AML-193 (cell line): ENCODE measurements at places on chromosomes 6 and 20.

GRCh38 chr20:1508574-1508973 lies 17.4 kb upstream of the SIRPB2 start:
- DNase-seq: no peak

DNA sequence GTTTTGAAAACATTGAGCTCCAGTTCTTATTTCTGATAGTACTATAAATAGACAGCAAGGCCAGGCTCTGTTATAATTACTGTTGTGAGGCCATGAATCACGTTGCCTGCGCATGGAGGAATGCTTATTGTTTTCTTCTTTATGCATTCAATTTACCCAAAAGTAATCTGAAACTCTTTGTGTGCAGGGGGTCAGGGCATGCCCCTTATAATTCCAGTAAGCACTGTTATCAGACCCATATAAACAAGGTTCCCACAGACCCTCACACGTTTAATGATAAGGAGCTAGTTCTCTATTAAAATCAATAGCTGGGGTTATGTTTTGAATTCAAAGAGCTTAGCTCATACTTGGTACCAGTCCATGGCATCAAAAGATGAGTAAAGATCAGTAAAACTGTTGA lies 174.8 kb upstream of the ARG1 start:
- DNase-seq: no peak

GRCh38 chr20:38804221-38804620 lies 1.3 kb upstream of the PPP1R16B start:
- DNase-seq: no peak

- DNase-seq: no peak
These were observed at the start of gene HDGFL1 for GRCh38 chr6:22569281-22570184. Gene HDGFL1 (plus strand): TSS chr6:22569566. CDS start chr6:22569576, 10 bp downstream.

DNA sequence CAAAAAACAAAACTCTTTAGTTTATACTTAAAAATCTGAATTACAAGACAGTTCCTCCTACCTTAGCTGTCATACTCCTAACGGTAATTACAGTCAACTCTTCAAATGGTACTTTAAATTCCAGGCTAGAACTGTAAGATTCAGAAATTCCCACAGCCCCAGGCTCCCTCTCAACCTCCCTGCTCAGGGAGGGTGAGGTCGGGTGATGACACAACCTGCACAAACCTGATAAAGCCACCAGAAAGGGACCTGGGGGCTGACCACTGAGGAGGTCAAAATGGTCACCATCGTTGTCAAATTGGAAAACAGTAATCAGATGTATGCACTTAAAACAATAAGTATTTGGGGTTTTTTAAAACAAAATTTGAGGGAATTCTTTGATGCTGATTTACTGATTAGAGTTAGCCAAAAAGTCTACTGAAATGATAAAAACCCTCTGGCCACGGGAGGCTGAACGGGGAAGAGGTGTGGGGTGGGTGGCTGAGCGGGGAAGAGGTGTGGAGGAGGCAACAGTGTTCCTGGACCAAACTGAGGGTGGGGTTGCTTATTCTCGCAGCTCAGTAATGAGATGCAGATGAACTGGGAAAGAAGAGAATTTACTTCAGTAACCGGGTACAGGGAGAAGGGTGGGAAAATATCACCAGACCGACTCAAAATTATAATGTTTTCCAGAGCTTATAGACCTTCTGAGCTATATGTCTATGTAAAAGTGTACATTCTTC lies 52.4 kb downstream of the SLC22A1 start:
- no peak for DNase-seq
